Activated CD4-positive, alpha-beta T cell treated with anti-CD3 and anti-CD28 coated beads, Interleukin-2, amount 50 U/mL, for 1 hour (primary cell): ENCODE measurements at places on chromosomes 5 and 9.

DNA sequence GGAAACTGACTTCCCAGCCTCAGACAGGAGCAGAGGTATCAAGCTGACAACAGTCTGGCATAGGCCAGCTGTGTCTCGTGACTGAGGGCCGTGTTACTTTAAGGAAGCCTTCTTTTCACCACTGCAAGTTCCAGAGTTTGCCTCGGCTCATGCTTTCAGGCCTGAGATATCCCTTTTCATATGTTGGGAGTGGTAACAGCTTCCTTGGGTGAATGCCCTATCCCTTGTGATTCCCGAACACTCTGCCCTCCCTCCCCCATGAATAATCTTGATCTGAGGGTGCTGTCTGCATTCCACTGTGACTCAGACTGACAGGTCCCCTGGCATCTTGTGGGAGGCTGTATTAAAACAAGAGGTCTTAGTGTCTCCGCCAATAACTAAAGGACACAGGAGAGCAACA lies 49.7 kb upstream of the ARL15 start:
- no peak for DNase-seq

DNA sequence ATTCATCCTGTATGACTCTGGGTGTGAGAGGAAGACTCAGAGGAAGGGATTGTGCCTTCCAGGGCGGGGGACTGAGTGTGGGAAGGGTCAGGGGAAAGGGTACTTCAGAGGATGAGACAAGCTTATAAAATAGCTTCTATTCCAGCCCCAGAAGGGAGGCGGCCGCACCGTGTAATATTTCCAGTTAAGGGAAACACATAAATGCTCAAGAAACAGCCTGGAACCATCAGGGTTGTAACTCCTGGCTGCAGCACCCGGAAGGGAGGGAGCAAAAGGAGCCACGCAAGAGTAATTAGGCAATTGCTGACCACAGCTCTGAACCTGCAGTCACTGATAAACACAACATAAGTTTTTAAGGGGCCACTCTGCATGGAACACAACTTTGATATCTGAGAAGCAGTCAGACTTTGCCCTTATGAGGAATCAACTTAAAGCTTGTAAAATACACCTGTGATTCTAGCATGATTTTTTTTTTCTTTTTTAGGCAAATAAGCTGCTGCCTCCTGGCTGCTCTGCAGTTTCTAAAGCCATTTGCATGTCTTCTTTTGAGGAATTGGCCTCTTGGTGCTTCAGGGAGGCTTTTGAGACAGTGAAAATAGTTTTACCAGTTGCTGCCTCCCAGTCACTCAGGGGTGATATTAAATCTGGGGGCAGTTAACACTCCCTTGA lies 382.7 kb downstream of the ENC1 start:
- DNase-seq: no peak

DNA sequence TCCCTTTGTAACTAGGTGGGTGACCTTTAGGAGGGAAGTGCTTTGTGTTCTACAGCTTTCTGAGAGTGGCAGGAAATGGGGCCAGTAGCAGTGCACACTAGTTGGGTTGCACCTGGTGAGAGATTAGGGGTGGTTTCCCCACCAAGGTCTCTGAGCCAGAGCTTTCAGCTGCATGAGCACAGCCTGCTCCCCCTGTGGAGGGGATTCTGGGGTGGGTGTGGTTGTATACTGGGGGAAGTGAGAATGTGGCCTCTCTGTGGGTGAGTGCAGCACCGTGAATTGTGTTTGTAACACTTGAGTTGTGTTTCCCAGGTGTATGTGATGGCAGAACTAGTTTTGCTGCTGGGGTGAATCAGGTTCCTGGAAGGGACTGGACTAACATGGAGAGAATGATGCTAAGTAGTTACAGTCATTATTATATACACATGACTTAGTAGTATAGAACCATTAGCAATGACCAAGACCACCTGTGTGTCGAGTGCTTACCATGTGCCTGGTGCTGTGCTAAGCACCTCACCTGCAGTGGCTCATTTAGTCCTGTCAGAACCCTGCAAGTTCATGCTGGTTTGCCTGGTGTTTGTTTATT lies 11.8 kb upstream of the CXXC5 start:
- peak; percentile 48 for DNase-seq

DNA sequence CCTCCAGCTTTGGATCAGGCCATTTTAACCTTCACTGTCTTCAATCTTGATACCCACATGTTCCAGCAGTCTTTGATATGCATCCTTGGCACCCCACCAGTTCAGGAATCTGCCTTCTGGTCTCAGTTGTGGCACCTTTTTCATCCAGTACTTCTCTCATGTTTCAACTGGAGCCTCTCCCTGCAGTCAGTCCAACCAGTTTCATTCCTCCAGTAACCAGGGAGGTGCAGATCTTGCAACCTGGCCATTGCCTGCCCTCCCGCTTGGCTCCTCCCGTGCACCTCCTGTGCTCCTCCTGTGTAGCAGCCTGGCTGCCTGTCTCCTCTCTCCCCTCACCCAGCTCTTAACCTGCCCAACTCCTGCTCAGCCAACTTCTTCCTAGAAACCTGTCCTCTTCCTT lies 20.2 kb downstream of the FUBP3 start:
- no peak for DNase-seq

- no peak for DNase-seq
These were observed 182.9 kb downstream of the CD180 start for GRCh38 chr5:67013719-67014118.

GRCh38 chr9:129580211-129580915 lies 40.5 kb downstream of the C9orf50 start:
- DNase-seq: no peak

- no peak for DNase-seq
These were observed 173.2 kb downstream of the GABRB2 start for GRCh38 chr5:161373345-161373707.

DNA sequence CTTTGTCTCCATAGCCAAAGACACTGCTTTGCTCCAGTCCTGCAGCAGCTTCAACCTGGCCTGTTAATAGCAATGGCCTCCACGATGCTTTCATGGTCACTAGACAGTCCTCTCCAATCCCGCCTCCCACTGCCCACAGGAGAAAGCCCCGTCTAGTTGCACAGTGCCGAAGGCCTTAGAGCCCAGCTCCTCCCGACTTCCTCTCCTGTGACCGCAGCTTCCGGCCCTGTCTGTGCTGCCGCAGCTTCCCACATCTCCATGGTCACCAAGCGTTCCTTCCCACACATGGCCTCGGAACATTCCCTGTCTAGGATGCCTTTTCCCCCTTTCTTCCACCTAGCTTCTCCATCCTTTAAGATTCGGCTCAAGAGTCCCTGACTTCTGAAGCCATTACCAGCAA lies 23.4 kb downstream of the PCA3 start:
- DNase-seq: no peak

DNA sequence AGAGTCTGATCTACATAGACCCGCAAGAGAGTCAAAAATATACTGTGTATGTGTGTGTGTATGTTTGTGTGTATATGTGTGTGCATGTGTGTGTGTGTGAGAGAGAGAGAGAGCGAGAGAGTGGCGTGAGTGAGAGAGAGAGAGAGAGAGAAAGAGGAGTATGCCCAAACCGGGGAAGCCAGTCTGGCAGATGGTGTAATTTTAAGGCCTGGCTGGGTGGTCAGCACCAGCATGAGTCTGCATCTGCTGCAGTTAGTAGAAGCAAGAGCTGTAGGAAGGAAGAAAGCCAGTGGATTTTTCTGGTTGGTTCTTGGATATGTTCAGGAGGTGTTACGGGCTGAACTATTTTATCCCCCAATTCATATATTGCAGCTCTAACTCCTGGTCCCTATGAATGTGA lies 75.2 kb downstream of the ACTBL2 start:
- DNase-seq: no peak

GRCh38 chr9:133513214-133514100 lies 11.3 kb downstream of the MYMK start:
- DNase-seq: no peak

DNA sequence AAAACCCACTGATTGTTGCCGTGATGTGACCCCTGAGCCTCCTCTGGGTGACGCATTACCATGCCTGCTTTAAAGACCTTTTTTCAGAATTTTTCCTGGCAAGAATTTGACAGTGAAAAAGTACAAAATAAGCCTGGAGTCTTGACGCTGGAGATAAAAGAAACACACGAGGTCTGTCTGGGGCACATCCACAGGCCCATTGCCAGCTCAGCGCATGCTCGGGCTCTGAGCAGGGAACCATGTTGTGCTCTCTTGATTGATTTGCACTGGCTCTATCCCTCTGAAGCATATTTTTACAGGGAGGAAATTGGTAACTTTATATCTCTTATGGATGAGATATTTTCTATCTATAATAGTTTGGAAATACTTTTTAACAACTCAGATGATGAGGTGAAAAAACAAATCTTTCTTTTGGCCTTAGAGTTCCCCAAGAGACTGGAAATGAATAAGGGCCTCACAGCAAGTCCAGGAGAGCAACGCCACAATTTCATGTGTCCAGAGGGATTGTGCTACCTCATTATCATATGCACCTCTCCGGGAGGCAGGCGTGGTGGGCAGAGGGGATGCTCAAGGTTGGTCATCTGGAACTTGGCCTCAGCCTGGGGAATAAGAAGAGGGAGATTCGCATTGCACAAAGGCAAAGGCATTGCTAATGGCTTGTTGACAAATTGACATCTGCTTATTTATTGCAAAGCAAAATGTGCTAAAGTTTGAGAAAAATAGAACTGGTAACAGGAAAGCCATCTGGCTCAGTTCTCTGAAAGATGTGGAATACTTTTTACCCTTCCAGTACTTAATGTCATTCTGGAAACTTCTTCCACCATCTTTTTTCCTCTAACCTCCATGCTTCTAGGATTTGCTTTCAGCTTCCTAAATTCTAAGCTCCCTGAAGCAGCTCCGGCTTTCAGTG lies 183.8 kb downstream of the PJA2 start:
- DNase-seq: no peak

DNA sequence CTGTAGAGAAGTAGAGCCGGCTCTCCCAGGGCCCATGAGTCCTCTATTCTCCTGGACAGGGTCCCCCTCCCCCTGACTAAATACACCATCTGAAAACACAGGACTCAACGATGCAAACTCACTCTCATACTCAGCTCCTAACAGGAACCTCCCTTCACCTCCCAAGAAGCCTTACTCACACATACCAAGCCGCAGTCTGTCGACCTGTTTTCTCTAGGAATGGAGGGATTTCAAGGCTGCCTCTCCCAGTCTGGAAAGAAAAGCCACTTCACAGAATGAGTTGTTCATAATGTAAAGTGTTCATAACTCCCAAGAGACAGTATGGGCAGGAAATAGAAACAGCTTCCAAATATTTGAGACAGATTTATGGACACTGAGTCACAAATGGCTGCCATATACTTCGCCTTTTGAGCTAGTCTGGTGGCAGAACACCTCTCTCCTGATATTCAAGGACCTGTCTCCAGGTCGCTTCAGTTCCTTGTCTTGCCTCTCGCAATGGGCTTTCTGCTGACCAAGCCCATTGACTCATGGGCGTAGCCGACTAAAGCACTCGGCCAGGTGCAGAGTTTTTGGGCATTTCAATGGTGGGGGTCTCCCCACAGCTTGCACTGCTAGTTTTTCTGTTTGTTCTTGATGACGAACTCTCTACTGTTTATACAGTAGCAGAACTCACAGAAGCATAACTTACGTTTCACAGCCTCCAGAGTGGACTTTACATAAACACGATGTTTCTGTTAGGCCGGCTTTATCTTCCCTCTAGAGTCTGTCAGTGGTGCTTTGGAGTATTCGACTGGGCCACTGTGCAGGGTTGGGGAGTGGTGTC lies 25.0 kb upstream of the IL17B start:
- no peak for DNase-seq

- no peak for DNase-seq
These were observed 21.8 kb upstream of the ORM1 start for GRCh38 chr9:114300846-114301797.

DNA sequence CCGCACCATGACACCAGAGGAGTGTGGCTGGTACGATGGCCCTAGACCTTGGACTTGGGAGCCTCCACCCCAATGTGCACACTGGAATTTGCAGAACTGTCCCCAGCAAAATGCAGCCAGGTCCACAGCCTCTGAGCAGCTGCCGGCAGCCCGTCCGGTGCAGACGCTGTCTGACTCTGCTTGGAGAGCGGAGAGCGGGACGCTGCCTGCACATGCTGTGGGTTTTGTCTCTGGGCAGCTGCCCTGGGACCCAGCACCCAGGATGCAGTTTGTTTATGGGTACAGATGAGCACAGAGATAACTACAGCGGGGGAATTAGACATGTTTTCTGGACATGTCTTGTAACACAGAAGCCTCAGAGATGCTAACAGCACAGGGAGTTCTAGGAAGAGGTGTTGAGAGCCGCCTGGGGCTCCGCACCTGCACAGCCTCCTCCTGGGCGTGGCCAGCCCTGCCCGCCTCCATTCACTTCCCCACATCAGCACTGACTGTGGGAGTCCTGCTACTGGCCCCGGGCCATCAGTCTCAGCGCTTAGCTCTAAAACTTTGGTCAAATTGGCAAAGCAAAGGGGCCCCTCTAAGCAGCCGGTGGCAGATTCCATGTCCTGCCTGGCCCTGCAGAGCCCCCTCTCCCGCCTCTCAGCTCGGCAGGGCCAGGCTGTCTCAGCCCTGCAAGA lies 159.6 kb downstream of the IRX2 start:
- no peak for DNase-seq

- DNase-seq: no peak
These were observed 62.7 kb upstream of the UNC5A start for GRCh38 chr5:176747670-176748072.

DNA sequence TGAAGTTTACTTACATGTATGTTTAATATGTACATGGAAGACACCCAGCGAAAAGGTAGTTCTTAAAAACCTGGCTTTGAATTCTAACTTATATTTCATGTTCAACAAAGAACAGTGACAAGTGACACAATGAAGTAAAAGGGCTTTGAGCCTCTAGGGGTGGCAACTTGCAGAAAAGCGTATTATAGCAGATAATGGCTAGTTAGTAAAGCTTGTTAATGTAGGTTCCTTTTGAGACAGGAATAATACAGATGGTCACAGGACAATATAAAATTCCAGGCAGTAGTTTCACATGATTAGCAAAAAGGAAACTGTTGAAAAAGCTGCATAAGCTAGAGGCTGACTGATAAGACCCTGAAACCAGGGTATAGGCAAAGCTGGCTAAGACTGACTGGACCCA lies 132.4 kb upstream of the FTMT start:
- DNase-seq: no peak

- no peak for DNase-seq
These were observed 53.4 kb downstream of the RNF145 start for GRCh38 chr5:159155960-159156359.

DNA sequence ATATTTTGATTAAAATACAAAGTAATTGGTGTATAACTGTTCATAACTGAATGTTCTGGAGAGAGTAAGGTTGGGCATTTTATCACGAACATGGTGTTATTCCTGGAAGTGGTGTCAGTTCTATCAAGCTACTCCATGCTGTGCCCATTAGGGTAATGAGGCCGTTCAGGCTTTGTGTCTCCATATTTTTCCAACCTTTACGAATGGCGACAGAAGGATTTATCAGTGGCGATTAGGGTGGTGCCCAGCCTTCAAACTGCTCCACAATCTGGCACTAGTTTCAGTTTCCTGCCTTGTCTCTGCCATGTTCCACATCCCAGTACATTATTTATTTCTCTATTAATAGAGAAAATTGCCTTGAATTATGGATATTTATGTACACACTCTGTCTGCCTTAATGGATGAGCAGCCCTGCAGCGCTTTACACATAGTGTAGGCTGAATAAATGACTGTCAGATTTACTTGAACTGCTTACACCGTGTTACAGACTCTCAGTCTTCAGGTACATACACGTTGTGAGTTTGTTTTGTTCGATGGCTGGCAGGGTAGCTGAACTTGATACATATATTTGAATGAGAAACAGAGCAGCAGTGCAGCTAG lies 23.9 kb upstream of the TMC1 start:
- no peak for DNase-seq

- DNase-seq: no peak
These were observed 49.5 kb upstream of the SARDH start for GRCh38 chr9:133787754-133788025.

GRCh38 chr5:5422819-5423515 lies 490 bp downstream of the ICE1 start:
- no peak for DNase-seq
